ENCODE measurements at places on chromosomes 4 and X.

DNA sequence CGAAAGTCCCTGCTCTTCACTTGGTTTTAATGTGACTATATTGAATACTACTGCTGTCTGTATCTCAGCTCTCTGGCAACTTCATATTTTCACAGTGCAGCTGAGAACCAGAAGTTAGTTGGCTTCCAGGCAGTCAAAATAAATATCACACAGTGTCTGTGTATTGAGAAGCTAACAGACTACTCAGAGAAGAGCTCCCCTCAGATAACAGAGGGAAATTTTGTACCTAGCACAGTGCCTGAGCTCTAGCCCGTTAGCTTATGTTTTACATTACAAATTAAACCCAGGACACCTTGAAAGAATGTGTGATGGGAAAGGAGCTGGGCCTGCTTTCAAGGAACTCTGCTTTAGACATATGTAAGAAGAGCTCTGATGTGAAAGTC is 22.7 kb downstream of the JADE1 start:
- DNase-seq: no peak

GRCh38 chrX:55767100-55767499 is 49.6 kb downstream of the RRAGB start:
- no peak for DNase-seq

DNA sequence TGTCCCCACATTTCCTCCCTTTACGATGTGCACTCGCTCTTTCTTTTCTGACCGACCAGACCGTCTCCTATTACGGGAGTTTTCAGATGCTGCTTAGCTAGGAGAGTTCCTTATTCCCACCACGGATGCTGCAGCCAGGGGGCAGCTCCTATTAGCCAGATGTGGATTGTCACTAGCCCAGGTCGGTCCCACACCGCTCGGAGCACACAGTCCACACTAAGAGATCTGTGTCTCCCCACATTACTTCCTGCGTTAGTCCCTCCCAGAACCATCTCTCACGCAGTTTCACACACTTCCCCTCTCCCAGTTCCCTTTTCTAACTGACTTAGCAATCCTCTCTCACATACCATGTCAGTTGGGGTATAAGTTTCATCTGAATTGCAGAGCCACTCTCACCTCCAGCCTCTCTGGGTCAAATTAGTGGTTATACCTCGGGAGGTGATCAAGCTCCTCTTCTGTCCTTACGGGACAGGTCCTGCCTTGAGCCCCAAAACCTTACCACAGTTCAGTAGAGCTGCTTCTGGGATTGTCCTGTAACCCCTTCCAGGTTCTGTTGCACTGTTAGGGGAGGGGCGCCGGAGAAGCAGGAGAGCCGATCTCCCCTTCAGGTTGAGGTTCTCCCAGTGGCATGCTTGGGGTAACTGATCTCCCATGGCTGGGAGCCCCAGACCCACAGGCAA is 28.2 kb downstream of the SULT1E1 start:
- no peak for DNase-seq

GRCh38 chrX:135345107-135345589 is 35.9 kb downstream of the ETDC start:
- no peak for DNase-seq

- DNase-seq: no peak
These were observed 38.6 kb upstream of the CEP135 start for GRCh38 chr4:55910140-55910539.

DNA sequence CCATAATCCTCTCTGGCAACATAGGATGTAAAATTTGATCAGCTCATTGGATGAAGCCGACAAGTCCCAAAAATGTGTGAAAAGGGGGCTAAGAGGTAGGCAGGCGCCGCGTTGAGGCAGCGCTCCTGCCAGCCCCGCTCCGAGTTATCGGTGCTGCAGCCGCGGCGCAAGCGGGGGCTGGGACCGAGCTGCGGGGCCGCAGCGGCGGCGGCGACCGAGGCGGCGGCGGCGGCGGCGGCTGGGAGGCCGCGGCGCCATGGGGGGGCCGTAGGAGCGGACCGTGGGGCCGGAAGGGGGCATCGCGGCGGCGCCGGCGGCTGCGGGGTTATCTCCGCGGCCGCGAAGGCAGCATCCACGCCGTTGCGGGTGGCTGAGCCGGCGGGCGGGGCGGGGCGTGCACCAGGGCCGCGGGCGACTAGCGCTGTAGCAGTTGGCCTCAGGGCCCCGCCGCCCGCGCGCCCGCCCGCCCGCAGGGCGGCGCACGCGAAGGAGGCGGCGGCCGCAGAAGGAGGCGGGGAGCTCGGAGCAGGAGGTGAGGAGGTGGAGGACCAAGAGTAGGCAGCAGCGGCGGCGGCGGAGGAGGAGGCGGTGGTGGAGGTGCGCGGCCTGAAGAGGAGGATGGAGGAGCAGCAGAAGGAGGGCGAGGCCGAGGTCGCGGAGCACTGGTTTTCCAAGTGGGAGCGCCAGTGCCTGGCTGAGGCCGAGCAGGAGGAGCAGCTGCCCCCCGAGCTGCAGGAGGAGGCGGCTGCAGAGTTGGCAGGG is 126.0 kb upstream of the CXorf66 start:
- DNase-seq: no peak

DNA sequence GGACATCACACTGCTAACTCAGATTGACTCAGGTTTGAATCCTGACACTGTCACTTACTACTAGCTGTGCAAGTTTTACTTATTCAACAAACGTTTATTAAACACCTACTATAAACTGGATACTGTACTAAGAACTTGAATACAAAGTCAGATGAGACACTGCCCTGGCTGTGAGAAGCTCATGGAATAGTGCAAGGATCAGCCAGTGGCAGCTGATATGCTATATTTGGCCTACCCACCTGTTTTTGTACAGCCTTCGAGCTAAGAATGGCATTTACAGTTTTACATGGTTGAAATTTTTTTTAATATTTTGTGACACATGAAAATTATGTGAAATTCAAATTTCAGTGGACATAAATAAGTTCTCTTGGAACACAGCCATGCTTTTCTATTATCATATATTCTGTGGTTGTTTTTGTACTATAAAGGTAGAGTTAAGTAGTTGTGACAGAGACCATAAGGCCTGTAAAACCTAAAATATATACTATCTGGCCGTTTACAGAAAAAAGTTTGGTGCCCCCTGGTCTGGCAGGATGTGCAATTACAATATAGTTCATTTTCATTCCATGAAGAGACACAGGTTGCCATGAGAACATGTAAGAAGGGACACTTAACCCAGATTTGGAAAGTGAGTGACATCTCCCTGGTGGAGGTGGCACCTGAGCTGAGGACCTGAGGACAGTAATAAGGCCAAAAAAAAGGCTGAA is 3.4 kb upstream of the SEC24D start:
- DNase-seq: no peak

DNA sequence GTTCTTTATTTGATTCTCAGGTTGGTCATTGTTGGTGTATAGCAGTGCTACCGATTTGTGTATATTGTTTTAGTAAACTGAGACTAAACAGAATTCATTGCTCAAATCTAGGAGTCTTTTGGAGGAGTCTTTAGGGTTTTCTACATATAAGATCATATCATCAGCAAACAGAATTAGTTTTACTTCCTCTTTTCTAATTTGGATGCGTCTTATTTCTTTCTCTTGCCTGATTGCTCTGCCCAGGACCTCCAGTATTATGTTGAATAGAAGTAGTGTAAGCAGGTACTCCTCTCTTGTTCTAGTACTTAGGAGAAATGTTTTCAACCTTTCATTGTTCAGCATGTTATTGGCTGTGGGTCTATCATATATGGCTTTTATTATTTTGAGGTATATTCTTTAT is 92.6 kb downstream of the IQCM start:
- no peak for DNase-seq

DNA sequence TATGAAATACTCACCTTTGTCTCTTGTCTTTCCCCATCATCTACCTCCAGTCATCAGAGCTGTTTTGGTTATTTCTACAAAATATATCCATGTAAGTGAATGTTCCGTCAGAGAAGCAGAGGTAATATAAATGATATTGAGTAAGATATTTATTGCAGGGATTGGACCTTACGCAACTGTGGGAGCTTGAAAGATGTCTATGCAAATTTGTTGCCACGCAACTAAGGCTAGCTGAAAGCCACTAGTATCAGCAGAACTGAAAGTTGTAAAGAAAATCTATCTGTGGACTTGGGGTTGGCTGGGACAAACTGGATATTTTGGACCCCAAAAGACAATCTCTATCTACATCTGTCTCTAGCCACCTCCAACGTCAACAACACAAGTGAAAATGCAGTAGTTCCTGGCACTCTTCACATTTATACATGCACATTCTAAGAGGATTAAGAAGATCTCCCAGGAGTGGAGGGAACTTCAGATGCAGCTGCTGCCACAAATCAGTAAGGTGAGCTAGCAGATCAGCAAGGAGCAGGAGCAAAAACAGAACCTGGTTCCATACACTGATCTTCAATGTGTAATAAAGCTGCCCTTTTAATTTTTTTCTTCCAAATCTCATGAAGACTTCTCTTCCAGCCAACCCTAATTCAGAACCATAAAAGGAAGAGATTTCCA is 8.5 kb upstream of the CCSER1 start:
- no peak for DNase-seq

- no peak for DNase-seq
These were observed 18.0 kb downstream of the HHIP start for GRCh38 chr4:144663834-144664475.

DNA sequence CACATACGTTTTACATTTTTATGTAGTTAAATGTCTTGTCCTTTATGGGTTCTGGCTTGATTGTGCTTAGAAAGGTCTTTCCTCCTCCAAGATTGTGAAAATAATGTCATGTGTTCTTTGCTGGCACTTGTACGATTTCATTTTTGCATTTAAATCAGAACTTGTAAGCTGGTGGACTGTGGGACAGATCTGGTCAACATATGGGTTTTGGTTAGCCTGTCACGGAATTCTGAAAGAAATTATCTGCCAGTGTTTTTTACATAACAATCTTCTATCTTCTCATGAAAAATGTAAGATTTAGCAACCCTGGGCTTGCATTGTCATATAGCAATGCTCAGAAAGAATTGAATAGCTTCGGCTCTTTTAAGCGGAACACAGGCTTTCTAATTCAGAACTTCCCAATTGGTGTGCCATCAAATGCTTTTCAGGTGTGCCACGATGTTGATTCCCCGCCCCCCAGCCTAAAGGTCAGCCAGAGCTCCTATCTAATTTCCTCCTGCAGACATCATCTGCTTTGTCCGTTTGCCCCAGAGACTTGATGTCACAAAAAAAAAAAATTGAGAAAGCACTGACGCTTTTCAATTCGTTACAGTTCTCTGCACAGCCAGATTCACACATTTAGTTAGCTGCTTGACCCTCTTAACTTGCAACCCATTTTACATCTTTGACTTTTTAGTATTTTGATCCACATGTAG is 16.2 kb downstream of the AFF1 start:
- no peak for DNase-seq

DNA sequence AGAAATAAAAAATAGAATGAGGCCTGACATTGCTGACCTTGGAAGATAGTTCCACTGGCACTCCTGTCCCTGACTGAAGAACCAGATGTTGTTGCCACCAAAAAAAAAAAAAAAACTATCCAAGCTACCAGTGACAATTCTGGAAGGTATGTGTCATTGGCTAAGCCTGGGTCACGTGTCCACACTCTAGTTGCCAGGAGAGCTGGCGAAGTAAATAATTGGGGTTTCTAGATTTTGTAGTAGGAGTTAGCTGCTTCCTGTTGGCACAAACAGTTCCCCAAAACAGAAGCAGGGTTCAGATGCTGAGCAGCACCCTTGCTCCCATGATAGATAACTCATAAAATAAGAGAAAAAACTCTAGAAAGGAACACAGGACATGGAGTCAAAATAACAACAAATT is 20.5 kb downstream of the MND1 start:
- no peak for DNase-seq

DNA sequence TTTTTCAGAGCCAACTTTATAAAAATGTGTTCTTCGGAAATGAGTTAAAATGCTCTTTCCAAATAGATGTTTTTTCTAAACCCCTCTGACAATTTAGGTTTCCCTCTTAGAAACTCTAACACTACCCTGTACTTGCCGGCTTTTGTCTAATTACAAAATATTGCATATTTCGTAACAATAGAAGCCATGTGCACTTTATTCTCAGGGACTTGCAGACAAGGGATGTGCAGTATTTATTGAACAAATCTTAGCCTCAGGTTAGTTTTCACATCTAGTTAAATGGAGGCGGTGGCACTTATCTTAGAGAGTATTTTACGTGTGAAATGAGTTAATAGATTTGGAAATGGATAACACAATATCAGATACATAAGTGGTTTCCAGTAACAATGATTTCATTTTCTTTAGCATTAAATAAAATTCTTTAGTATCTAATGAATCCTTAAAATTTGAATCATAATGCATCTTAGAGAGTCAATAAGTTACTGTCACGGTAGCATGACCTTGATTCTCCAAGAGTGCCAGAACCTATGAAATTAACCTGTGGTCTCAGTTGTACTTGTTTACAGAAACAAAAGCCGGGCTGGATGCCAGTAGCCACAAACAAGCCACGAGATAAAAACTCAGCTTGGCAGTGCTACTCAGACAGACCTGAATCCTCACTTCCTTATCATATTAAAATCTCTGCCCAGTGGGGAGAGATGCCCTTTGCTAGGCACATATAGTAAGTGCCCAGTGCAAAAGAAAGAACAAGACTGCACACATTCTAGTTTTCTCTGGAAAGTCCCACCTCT is 772 bp upstream of the PABPC4L start:
- no peak for DNase-seq

GRCh38 chr4:101871962-101872676 is 81.6 kb downstream of the BANK1 start:
- no peak for DNase-seq

DNA sequence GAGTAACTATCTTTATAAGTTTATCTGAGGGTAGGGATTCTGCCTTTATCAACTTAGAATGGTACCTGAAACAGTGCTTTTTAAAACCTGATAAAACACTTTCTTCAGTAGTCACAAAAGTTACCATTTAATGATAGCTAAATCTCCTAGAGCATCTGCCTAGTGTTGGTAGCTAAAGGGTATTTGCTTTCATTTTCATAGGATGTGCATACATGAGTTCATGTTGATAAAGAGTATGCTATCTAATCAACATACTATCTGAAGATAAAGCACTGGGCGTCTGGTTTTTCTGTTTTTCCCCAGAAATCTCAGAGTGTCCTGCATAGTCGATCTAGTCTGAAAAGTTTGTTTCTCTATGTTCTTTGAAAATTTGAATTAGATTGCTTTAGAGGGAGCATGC is 75.1 kb downstream of the ADGRL3 start:
- no peak for DNase-seq

DNA sequence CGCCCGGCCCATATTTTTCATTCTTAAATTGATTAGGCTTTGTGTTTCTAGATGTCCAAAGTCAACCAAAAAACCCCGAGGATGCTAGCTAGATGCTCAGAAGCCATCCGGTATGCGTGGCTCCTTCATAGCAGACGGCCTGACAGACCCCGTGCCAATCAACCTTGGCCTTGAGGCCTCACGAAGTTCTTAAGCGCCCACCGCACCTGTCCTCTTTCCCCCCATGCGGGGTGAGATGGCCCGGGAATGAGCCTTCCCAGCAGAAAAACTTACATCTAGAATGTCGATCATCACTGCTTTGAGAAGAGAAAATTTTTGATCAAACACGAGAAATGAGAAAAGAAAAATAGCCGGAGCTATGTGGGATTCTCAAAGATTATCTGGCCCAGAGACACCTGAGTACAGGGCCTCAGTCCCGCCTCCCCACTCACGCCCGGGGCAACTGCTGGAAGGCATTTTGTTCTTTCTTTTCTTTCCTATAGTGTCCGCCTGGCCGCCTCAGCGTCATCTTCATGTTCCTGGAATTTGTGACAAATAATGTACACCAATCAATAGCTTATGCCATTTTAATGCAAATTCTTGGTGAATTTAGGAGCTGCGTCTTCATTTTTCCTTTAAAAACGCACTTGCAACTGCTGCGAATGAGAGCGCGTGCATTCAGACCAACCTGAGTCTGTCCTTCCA is 1.6 kb upstream of the NAT8L start:
- DNase-seq: no peak

GRCh38 chr4:121041307-121042090 is 30.8 kb downstream of the NDNF start:
- no peak for DNase-seq

Data from stimulated activated CD8-positive, alpha-beta memory T cell treated with anti-CD3 and anti-CD28 coated beads, Interleukin-4, amount 100 ng/mL, for 1 hour (primary cell).